ENCODE measurements at places on chromosomes 1 and 21. TPM values are rescaled to one million over a fixed set of nuclear protein-coding genes. Genes with fewer than 3 reads are reported as not detected.

Gene PCBP3
- total RNA-seq, result 4.3 TPM

GRCh38 chr21:34690041-34690792 is 21.4 kb downstream of the CLIC6 start:
- no peak for DNase-seq

Gene SPRR2E
- total RNA-seq, result not detected

DNA sequence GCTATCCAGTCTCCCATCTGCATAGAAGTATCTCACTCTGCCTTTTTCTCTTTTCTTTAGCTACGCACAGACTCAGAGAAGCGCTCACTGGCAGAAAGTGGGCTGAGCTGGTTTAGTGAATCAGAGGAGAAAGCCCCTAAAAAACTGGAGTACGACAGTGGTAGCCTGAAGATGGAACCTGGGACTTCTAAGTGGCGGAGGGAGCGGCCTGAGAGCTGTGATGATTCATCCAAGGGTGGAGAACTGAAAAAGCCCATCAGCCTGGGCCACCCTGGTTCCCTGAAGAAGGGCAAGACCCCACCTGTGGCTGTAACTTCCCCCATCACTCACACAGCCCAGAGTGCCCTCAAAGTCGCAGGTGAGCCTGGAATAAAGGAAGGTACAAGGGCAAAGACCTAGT is 48.0 kb upstream of the IPO9 start:
- no peak for DNase-seq

Gene FMO4
- 3.5 TPM for total RNA-seq

Measured in cardiac muscle cell (in vitro differentiated cells and primary cell).